ENCODE measurements at places on chromosomes 12 and 14.

GRCh38 chr12:2811801-2812200, 667 bp upstream of the ITFG2 start:
- DNase-seq: no peak

- peak; percentile 45 for DNase-seq
These were observed 89.5 kb upstream of the MANSC4 start for GRCh38 chr12:27869567-27869966.

DNA sequence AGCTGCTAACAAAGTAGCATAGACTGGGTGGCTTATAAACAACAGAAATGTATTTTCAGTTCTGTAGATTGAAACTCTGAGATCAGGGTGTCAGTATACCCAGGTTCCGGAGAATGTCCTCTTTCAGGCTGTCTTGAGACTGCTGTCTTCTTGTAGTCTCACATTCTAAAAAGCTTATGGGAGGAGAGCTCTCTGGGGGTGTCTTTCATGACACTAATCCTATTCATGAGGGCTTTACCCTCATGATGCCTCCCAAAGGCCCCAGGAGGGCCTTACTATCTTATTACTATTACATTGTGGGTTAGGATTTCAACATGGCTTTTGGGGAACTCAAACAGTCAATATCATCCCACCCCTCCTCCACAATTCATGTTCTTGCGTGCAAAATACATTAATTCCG, 94.3 kb downstream of the AEBP2 start:
- DNase-seq: no peak

- DNase-seq: peak; percentile 25
These were observed 348.0 kb downstream of the SEC23A start for GRCh38 chr14:38755036-38755435.

DNA sequence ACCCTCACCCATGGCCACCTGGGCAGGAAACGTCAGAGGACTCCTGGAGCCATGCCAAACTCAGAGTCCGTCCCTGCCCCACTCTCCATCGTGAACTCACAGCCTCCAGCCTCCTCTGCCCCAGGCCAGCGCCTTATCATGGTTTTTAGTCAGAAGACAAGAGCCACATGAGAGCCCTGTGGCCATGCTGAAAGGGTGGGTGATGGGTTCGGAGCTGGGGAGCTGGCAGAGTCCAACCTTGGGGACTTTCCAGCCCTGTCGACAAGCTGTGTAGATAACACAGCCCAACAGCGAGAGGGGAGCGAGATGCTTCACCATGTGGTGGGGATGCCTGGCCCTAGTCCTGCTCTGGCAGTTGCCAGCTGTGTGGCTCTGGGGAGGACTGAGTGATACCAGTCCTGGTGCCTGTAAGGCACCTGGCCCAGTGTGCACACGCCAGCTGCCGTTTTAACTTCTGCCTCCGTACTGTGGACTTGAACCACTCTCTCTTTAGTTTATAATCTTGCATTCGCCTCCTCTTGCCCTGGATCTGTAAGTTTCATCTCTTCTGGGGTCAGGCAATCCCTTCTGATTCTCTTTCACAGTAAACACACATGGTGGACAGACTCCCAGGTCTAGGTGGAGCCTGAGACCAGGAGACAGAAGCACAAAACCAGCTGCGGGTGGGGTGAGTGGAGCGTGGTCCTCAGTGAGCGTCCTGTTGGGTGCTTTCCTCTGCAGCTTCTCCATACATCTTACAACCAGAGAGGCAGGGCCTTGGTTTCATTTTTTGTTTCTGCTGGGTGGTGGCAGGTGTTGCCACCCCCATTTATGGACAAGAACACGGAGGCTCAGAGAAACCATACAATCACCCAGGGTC, 55.3 kb downstream of the RIN3 start:
- no peak for DNase-seq

DNA sequence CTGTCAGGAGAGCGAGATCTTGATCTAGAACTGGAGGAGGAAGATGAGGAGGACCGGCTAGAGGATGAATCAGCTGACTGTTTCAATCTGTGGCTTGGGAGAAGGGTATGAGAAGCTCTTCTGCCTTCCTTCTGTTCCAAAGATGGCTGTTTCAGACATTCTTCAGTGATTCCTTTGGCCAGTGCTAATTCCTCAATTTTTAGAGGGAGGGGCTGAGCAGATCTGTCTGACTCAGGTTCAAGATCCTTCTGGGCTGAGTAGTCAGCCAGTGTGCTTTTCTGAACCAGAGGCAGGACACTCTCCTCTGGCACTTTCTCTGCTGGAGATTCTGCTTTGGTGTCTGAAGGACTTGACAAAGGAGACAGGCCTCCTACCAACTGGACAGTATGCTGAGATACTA, 15.2 kb downstream of the ACIN1 start:
- peak; percentile 49 for DNase-seq

- DNase-seq: no peak
These were observed 940.2 kb upstream of the MDGA2 start for GRCh38 chr14:48615618-48616017.

DNA sequence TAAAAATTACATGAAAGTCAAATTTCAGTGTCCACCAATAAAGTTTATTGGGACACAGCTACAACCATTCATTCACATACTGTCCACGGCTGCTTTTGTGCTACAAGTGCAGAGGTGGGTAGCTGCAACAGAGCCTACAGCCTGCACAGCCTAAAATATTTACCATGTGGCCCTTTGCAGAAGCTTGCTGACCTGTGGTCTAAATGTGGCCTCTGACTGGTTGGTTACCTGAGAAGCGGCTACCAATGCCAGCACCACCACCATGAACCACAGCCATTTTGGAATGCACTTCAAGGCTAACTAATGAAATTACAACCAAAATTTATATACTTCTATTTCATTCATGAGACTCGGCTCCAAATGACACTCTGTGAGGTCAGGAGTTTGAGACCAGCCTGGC, 58.6 kb downstream of the NT5DC3 start:
- DNase-seq: no peak

GRCh38 chr12:111353026-111353425, 15.9 kb downstream of the PHETA1 start:
- DNase-seq: no peak

DNA sequence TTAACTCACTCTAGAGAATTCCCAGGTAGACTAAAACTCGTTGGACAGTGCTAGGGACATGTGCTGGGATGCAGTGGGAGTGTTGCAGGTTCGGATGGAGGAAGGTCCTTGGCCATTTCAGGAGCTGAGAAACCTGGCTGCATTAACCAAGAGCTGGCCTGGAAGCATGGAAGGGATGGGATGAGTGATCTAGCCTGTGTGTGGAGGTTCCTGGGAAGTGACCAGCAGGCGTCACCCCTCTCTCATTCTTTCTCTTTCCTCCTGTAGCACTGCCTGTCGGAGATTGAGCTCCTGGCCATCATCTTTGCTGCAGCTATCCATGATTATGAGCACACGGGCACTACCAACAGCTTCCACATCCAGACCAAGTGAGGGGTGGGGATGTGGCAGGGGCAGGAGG, 15.6 kb downstream of the PPP1R1A start:
- DNase-seq: no peak

GRCh38 chr12:116524311-116524710, 34.9 kb upstream of the MAP1LC3B2 start:
- DNase-seq: no peak

DNA sequence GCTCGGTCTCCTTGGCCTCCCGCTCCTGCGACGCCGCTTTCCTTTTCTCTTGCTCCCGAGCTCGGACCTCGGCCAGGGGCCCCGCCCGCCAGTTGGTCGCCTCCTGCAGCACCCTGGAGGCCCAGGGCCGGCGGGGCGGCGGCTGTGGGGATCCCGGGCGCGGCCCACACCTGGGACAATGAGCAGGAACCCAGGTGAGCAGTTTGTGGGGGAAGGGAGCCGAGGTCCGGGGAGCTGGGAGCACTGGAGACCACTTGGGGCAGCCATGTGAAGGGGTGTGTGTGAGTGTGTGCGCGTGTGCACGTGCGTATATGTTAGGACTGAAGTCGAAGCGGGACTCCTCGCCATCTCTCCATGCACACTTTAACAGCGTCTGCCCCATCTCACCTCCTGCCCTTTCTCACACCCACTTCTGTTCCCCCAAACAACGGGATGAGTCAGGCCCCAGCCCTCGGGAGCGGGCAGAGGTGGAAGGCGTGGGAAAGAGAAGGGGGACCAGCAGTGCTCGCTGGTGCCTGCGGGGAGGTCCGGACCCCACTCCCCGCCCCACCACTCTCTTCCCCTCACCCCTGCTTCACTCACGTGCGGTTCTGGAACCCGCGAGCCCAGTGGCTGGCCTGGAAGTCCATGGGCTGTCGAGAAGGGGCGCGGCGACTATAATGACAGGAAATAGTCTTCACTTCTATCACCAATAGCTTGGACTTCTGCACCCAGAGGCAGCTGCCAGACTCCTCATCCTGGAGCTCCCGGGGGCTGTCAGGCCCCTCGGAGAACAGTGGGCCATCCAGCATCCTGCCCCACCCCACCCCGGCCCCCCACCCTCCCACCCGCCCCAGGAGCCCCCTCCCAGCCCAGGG, 450 bp downstream of the DDN start:
- DNase-seq: peak; percentile 18

DNA sequence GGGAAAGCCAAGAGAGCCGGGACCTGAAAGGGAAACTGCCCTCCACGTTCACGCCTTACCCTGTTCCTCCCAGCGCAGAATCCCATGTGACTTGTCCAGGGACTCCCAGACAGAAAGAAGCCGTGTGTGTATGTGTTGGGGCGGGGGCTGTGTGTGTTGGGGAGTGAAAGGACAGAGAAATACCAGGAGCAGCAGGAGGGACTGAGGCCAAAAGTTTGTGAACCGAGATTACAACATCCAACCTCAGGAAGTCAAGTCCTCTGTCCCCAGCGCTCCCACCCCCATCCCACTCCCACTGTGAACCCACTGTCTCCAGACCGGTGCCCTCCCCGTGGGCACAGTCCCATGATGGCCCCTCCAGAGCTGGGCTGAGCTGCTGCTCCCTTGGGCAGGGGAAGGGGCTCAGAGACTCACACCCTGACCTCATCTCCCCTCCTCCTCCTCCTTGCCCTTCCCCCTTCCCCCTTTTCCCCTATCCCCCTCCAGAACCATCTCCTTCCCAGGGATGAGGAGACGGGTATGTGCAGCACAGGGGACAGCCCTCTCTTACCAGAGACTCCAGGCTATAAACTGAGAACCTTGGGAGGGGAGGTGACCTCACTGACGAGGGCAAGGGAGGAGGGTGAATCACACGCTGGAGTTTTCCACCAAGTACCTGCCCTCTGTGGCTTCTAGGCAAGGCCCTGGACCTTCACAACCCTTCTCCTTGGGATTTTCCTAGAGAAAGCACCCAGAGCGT, at the start of gene SLC6A12:
Gene SLC6A12 (minus strand): TSS at position 155 of the 739 bp plus-strand sequence. CDS start 4,171 bp downstream, outside the sequence.
- no peak for DNase-seq

GRCh38 chr12:13197526-13198143, 1.1 kb downstream of the EMP1 start:
- no peak for DNase-seq

DNA sequence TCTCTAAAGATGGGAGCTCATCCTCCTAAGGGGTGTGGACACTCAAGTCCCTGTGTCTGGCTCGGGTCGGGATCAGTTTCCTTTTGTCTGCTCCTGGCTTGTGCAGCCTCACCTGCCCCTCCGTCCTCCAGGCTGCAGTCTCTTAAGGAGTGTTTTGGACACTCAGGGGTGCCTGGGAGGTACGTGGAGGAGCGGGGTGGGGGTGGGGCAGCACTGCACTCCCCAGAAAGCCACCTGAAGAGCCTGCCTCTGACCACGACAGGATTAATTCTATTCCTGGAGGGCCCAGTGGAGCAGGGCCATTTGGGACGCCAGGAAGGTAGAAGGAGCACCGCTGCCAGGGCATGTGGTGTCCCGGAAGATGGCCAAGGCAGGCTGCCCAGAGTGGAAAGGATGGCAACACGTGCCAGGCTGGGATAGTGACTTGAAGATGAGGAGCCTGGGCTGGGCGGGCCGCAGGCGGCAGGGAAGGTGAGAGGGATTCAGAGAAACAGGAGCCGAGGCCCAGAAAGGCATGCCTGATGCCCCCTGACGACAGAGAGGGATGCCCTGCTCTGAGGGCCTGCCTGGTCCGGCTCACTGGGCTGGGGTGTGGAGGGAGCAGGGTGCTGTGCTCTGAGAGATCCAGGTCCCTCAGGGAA, 14.8 kb upstream of the LRTM2 start:
- no peak for DNase-seq

- DNase-seq: no peak
These were observed 5.7 kb downstream of the PRKAB1 start for GRCh38 chr12:119673634-119674033.

- no peak for DNase-seq
These were observed 33.8 kb downstream of the CCDC92 start for GRCh38 chr12:123938679-123939480.

- no peak for DNase-seq
These were observed 330.9 kb downstream of the FOXG1 start for GRCh38 chr14:29097476-29097875.

- no peak for DNase-seq
These were observed 3.0 kb downstream of the NR2C1 start for GRCh38 chr12:95070378-95070777.

- DNase-seq: no peak
These were observed 271.1 kb upstream of the CLEC14A start for GRCh38 chr14:38526826-38527501.

- DNase-seq: no peak
These were observed 14.7 kb upstream of the STK38L start for GRCh38 chr12:27229367-27229766.

DNA sequence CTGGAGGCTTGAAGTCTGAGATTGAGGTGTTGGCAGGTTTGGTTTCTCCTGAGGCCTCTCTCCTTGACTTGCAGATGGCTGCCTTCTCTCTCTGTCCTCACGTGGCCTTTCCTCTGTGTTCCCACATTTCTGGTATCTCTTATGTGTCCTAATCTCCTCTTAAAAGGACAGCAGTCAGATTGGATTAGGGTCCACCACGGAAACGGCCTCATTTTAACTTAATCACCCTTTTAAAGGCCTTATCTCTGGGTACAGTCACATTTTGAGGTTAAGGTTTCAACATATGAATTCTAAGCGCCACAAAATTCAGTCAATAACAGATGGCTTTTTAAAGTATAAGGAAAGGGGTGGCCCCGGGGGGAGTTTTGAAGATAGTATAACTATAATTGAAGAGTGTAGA, 33.5 kb downstream of the UNC79 start:
- DNase-seq: no peak

DNA sequence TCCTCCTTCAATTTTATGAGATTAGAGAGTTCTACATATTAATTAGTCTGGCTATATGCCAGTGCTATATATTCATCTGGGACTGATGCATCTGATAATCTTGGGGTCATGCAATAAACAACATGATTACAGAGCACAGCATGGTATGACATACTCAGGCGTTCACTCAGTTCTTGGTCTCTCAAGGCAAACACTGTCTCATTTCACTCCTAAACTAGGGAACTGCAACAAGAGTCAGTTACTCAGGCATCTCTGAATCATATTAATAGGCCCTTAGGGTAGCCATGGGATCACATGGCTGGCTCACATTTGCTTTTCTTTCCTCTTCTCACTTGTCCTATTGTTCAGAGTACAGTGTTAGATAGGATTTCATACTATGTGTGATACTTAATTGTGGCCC, 91.8 kb upstream of the TMEM260 start:
- peak; percentile 23 for DNase-seq

DNA sequence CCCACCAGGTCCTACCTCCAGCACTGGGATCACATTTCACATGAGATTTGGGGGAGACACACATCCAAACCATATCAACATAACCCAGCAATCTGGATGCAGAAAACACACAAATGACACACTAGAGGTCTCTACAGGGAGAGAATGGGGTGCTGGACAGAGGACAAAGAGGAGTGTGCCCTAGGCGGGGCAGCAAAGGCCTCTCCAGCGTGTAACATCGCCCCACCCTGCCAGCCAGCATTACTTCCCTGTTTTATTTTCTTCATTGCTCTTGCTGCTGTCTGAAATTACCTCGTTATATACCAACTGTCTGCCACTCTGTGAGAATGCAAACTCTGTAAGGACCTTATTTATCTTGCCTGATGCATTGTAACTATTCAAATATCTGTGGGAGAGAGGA, 61.1 kb downstream of the RIMBP2 start:
- DNase-seq: no peak

Measured in fibroblast of upper back skin (primary cell).